ENCODE measurements at places on chromosomes 2 and 18. TPM values are rescaled to one million over a fixed set of nuclear protein-coding genes. Genes with fewer than 3 reads are reported as not detected.

CHST9 gene
- 4.7 TPM for total RNA-seq

MDH1B gene
- total RNA-seq, result 2.3 TPM

MRO gene
- total RNA-seq, result 0.23 TPM

FOXI3 gene
- total RNA-seq, result 0.69 TPM

ICA1L gene
- total RNA-seq, result 4.1 TPM

RTP5 gene
- not detected for total RNA-seq

XDH gene
- total RNA-seq, result 1.0 TPM

CXCR1 gene
- not detected for total RNA-seq

REG1B gene
- total RNA-seq, result not detected

SLC5A7 gene
- not detected for total RNA-seq

EFR3B gene
- 11.3 TPM for total RNA-seq

GPR75 gene
- total RNA-seq, result 5.1 TPM

TMEM163 gene
- 150 TPM for total RNA-seq

FOXD4L1 gene
- total RNA-seq, result not detected

UCN gene
- 1.5 TPM for total RNA-seq

TRIM43 gene
- not detected for total RNA-seq

HTRA2 gene
- total RNA-seq, result 44.3 TPM

GATA6 gene
- total RNA-seq, result 23.8 TPM

DNER gene
- 0.15 TPM for total RNA-seq

KANSL3 gene
- total RNA-seq, result 36.3 TPM

LOXL3 gene
- 10.0 TPM for total RNA-seq

NEU4 gene
- total RNA-seq, result 0.33 TPM
